ENCODE measurements at places on chromosomes 11 and 22.

DNA sequence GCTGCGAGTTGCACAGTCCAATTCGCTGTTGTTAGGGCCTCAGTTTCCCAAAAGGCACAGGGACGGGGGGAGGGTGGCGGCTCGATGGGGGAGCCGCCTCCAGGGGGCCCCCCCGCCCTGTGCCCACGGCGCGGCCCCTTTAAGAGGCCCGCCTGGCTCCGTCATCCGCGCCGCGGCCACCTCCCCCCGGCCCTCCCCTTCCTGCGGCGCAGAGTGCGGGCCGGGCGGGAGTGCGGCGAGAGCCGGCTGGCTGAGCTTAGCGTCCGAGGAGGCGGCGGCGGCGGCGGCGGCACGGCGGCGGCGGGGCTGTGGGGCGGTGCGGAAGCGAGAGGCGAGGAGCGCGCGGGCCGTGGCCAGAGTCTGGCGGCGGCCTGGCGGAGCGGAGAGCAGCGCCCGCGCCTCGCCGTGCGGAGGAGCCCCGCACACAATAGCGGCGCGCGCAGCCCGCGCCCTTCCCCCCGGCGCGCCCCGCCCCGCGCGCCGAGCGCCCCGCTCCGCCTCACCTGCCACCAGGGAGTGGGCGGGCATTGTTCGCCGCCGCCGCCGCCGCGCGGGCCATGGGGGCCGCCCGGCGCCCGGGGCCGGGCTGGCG is at the start of gene BCR:
Gene BCR (plus strand): TSS at position 209 of the 592 bp plus-strand sequence. CDS start 452 bp downstream, outside the sequence.
- peak; percentile 57 for DNase-seq

GRCh38 chr11:28833169-28833568 is 725.0 kb downstream of the METTL15 start:
- no peak for DNase-seq

GRCh38 chr11:108148556-108148955 is 27.2 kb downstream of the ACAT1 start:
- DNase-seq, result no peak

DNA sequence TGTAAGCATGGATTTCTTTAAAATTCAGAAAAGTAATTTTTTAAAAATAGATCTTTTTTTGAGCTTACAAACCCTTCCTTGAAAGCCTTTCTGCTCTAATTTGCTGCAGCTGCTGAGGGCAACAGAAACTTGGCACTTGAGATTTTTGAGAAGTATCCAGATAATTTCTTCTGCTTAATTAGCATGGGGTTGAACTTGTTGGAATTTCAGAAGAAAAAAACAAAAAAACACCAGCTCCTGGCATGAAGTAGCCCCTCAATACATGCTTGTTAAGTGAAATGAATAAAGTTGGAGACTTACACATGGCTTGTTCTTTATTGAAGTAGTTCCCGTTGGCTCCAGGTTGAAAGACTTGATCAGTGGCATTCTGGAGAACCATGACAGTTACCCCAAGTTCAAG is 331.4 kb upstream of the RAG2 start:
- no peak for DNase-seq

GRCh38 chr11:28606930-28607329 is 498.7 kb downstream of the METTL15 start:
- no peak for DNase-seq

DNA sequence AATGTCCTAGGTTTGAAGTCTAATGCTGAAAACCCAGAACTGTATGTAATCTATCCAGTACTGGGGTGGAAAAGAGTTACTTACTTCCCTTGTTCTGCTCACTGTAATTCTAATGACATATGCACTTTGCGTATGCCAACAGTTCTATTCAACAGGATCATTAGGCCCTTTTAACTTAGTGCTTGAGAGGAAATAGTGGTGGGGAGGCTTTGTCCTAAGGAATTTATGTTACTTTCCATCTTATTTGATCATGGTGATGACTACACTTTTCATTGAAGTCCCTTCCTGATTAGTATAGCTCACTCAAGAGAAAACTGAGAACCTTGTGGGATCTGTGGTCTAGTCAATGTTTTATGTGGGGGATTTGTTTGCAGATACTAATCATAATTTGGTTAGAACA is 348.2 kb downstream of the GUCY1A2 start:
- DNase-seq, result no peak

DNA sequence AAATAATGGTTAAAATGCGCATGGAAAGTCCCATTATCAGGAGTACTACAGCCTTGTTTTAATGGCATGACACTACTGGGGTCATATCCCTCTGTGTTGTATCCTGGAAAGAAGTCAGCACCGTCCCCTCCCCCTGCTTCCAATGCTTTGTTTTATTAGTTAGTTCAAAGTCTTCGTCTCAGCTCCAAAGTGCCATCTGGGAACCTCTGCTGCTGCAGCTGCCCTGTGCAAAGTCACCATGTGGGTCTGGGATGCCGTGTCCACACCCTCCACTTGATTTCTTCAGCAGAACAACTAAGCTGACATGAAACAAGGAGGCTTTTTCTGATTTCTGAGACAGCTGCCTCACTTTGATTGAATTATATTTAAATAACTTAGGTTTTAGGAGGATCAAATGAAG is 29.5 kb upstream of the NCAM1 start:
- DNase-seq, result no peak

- no peak for DNase-seq
Measured at GRCh38 chr11:3229673-3230630, 2.3 kb downstream of the MRGPRE start.

DNA sequence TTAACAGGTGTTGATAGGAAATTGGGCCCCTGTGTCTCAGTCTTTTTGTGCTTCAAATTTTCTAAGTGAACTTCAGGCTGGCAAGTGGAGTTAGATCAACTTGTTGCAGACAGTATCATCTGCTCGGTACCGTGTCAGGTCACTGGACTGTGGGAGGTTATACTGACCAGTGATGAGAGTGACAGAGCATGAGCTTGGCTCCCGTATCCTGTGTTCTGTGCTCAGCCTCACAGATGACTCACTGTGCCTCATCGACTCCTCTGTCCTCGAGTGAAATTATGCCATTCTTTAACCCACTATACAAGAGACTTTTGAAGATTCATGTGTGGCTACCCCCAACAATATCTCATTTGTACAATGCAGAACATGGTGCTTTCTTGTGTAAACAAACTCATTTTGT is 7.9 kb downstream of the GRAP2 start:
- no peak for DNase-seq

GRCh38 chr11:12524865-12525264 is 147.5 kb downstream of the PARVA start:
- no peak for DNase-seq

DNA sequence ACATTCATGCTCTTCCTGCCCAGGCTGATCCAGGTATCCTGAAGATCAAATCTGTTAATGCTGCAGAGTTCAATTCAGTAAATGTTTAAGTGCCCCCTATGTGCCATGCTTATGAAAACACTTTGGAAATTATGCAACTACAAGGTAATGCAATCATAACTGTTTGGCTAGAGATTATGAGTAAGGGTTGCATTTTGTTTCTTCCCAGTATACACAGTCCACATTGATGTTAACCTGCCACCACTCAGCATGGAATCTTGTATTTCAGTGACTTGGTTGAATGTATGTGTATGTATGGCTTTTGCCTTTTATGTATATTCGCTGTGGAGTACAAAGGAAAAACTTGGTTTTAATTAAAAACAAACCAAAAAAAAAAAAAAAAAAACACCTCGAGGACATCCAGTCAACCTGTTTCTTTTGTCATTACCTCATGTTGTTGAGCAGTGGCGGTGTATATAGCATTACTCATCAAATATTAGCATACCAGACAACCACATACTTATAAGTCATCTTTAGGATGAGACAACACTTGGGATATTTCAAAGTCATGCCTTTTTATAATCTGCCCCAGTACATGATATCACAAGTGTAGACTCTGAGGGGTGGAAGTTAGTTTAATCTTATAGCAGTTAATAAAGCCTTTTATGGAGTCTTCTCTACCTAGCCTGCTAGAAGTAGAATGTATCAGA is 86.1 kb upstream of the HORMAD2 start:
- no peak for DNase-seq

DNA sequence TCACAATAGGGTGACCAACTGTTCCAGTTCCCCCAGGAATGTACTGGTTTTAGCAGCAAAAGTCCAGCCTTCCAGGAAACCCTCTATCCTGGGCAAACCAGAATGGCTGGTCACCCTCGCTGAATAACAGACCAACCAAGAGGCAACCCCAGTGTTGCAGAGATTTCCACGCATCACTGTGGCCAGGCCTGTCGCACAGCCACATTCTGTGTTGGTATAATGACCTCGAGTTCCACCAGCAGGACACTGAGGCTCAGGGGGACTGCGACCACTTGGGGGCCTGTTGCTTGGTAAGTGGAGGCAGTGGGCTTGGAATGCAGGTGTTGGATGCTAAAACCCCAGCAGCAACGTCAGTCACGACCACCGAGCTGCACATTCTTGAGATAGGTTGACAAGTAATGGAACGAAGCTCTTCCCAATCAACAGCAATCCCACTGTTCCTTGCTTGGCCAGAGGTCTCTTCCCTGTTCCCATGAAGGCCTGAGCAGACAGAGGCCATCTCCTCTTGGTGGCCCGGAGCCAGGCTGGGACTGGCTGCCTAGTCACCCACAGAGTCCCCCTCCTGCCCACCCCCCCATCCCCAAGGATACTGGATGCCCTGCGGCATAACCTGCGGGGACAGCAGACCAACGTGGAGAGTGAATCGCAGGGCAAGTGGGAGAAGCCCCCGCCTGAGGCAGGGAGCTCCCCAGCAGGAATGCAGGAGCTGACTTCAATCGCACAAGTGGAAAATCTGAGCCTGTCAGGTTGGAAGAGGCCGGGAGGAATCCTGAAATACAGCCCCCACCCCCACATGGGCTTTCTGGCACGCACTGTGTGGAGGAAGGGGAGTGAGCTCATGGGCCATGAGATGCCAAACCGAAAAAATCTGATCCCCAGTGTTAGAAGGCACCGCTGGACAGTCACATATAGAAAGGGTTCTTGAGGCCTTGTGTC is 43.4 kb upstream of the MN1 start:
- DNase-seq, result no peak

GRCh38 chr11:121451178-121451985 is 732 bp upstream of the SORL1 start:
- DNase-seq, result peak; percentile 10

GRCh38 chr11:62400760-62401159 is 18.1 kb upstream of the SCGB1A1 start:
- DNase-seq, result no peak

DNA sequence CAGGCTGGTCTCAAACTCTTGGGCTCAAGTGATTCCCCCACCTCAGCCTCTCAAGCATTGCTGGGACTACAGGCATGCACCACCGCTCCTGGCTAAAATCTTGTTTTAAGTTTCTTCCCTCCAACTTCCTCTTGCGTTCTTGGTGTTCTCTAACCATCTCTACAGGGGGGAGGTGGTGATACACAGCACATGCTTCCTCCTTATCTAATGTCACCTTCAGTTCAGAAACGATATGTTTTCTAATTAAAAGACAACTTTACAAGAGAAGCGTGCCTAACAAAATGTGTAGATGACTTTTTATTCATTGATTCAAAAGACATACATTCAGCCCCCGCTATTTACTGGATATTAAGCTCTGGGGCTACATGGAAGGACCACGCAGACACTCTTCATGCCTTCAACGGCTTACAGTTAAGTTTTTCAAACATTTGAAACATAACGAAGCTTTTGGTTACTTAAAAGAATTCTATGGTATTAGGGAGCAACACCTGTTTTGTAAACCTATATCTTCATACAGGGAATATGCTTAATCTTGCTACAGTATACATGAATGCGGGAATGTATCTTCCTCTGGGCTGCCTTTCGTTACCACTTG is 933 bp upstream of the DLAT start:
- no peak for DNase-seq

- no peak for DNase-seq
Measured at GRCh38 chr11:23995891-23996290, 501.0 kb upstream of the LUZP2 start.

- no peak for DNase-seq
Measured at GRCh38 chr11:34719303-34719848, 98.5 kb downstream of the EHF start.

All from effector memory CD8-positive, alpha-beta T cell (primary cell).